ENCODE measurements at places on chromosomes 5 and 9.

DNA sequence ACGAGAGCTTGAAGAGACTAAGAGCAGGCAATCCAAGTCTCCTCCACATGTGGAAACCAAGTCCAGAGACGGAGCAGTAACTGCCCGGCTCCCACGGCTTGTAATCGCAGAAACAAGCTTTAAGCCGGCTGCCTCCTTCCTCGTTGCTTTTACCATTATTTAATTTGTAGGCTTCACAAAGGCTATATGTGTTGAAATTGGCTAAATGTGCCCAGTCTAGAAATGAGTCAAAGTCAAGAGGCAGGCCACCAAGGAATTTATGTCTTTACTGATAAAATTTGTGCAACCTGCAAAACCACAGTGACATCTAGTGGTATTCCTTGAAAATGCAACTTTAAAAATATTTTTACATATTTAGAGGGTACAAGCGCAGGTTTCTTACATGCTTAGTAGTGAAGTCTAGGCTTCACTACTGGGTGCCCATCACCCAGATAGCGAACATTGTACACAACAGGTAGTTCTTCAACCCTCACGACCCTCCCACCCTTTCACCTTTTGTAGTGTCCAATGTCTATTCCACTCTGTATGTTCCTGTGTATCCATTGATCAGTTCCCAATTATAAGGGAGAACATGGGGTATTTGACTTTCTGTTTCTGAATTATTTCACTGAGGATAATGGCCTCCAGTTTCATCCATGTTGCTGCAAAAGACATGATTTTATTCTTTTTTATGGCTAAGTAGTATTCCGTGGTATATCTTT is 33.5 kb upstream of the EBF1 start:
- peak; percentile 65 for DNase-seq

DNA sequence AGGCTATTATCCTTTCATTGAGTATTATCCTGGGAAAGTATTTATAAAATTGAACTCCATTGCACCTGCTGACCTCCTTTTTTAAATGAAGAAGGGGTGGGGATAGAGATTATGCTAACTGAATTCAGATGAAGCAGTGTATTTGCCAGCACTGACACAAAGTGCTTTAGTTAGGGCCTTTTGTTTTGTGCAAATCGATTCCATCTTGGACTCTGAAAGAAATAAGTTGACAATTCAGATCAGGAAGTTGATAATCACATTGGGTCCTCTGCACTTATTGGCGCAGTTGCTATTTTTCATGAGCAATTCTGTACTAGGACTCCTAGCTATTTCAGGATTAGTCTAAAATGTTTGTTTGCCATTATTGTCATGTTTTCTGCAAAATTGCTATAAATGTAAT is 101.6 kb upstream of the FSD1L start:
- DNase-seq: no peak

DNA sequence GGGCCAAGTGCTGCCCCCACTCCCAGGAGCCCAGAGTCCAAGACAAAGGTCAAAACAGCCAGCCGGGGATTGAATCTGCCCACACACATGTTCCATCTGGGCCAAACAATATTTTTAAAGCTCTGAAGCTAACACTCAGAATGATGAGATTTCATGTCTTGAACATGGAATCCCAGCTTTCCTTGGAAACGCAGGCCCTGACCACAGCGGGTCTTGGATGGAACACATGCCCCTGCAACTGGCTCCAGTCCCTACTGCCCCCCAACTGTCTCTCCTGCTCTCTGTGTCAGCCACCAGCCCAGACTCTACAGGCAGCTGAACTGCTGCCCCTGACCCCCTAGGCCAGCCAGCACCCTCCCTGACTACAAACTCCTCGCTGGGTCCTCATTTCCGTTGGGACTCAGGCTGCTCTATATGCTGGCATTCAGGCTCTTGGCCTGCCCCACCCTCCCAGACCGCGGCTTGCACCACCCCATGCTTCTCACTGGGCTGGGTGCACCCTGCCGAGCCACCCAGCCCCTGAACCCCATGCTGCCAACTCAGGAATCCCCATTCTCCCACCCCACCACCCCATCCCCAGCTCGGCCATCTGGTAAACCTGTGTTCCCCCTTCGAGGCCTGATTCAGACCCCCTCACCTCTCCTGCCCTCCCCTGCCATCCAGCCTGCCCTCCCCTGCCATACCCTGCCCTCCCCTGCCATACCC is 71.7 kb downstream of the ADAMTS2 start:
- no peak for DNase-seq

GRCh38 chr9:121527371-121527770 is 27.7 kb upstream of the GGTA1 start:
- no peak for DNase-seq

DNA sequence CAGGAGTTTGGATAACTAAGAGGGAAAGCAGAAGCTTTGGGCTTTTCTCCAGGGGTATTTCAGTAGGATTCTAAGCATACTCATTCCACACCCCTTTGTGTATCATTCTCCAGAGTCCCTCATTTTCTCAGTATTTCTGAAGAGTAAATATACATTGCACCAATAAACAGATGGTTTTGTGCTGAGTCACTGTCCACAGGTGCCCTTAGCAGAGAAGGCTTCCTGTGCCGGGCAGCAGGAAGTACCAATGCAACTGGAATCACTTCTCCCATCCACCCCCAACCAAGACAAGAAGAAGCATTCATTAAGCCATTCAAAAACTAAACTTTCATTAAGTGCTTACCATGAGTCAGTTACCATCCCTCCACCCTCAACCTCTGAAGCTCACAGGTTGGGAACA is 3.6 kb upstream of the CCNJL start:
- DNase-seq: peak; percentile 87

DNA sequence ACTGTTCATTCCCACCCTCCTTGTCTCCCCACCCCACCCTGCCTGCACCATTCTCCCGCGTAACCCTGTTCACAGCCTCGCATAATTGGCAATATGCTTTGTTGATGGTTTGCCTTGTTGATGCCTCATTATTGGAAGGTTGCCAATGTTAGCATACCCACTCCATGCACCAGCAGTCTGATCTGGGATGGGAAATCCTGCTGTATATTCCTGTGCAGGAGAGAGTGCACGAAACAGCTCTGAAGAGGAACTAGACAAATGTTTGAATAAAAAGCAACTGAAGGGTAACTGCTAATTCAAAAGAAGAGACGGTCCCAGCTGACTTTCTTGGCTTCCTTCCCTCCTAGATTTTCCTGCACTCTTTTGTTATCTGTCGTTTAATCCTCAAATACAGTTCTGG is 271.7 kb upstream of the TLE4 start:
- DNase-seq: no peak

- DNase-seq: no peak
These were observed 31.5 kb upstream of the NKD2 start for GRCh38 chr5:976849-977751.

DNA sequence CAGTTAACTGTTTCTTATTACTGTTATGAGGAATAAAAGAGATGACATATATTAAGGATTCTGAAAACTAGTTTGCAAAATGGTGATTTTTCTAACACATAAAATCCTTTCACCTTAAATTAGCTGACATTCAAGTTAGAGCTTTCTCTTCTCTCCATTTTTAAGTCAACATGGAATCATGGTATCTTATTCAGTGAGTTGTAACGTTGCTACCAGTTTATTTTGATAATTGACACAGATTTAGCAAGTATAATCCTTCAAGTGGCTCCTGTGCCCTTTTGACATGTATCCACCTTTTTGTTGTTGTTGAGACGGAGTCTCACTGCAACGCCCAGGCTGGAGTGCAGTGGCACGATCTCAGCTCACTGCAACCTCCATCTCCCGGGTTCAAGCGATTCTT is 58.5 kb downstream of the CSNK1A1 start:
- DNase-seq: no peak

- peak; percentile 59 for DNase-seq
These were observed 5.1 kb downstream of the BHMT2 start for GRCh38 chr5:79074641-79075040.

- DNase-seq: no peak
These were observed 6.5 kb downstream of the TMEM161B start for GRCh38 chr5:88262116-88262515.

DNA sequence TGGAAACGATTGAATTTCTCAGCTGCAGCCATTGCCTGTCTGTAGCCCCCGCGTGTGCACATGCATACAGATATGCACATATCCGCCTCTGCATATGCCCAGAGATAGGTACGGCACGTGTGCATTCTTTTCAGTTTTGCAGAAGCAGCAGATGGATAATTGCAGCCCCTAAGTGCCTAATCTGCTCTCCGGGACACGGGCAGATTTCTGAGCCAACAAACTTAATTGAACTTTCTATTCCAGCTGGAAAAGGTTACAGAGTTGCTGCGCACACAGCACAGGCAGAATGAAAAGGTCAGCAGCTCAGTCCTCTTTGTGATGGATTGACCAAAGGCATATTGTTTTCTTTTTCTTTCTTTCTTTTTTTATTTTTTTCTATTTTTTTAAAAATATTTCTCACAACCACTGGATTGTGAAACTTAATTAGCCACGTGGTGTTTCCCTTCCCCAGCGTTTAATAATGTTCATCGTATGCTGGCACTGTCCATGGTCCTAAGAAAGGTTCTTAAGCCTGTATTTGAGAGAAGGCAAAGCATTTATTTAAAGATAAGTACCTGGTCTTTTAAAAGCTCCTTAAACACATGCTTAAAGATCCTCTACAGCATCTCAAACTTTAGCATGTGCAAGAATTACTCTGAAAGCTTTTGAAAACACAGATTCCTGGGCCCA is 270.2 kb upstream of the BRINP1 start:
- no peak for DNase-seq

DNA sequence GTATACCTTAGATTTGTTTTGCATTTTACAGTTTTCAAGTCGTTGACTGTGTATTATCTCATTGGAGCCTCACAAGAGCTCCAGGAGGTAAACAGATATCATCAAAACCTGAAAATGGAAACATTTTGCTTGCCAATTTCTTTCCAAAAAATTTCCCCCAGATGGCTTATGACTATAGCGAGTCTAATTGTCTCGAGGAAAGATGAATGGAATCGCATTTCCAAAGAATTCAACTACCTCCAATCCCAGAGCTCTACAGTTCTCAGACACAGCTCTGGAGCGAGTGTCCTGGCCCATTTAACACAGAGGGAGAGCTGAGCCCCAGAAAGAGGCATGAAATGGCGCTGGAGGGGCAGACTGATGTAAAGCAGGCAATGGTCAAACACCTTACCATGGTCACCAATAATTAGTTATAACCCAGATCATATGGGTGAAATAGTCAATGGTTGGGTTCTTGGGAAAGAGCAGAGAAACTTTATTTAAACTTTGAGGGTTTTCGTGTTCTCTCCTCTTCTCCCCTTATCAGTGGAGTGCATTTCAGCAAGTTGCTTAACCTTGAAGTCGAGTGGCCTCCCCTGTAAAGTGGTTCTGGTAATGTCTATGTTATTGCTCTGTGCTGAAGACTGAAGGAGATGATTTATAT is 168.2 kb downstream of the ZDHHC21 start:
- no peak for DNase-seq

GRCh38 chr5:59130431-59130830 is 547.6 kb downstream of the RAB3C start:
- no peak for DNase-seq

GRCh38 chr5:164433106-164433870 is 927.9 kb downstream of the MAT2B start:
- DNase-seq: no peak

DNA sequence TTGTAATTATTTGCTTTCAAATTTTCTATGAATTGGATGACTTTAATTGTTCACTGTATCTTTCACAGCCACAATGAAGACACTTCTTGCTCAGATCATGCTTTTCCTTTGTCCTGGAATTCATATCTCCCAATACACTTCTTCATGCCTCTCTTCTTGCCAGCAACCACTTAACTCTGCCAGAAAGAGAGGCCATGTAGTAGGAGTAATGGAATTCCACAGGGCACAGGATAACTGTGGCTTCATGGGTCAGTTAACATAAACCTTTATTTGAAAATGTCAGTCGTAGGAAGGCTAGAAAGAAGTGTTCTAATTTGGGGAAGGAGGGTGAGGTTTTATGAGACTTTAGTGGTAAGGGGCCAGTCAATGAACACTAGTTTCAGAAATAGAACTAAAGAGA is 190.3 kb downstream of the TMEM167A start:
- no peak for DNase-seq

- DNase-seq: no peak
These were observed 30.2 kb upstream of the NR3C1 start for GRCh38 chr5:143433670-143434069.

DNA sequence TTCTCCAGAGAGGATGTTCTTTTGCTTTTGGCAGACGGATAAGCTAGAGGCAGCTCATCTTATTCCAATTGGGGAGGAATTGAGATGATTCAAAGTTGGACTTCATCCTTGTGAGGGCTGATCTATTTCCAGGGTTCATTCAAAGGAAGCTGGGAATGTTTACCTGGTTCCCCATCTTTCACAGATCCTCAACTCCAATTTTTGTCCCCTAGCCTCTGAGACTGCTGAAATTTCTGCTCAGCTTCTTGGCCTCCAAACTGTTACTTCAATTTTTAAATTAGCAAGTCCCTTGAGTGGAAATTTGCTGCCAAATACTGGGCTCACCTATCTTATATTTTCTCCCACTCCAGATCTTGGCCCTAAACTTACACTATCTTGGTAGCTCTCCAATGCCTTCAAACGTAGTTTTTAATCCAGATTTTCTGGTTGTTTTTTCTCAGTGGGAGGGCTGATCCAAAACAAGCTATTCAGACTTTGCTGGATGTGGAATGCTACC is 93.9 kb upstream of the NEK6 start:
- no peak for DNase-seq

- no peak for DNase-seq
These were observed 213.2 kb upstream of the SLC24A2 start for GRCh38 chr9:20002011-20002410.

DNA sequence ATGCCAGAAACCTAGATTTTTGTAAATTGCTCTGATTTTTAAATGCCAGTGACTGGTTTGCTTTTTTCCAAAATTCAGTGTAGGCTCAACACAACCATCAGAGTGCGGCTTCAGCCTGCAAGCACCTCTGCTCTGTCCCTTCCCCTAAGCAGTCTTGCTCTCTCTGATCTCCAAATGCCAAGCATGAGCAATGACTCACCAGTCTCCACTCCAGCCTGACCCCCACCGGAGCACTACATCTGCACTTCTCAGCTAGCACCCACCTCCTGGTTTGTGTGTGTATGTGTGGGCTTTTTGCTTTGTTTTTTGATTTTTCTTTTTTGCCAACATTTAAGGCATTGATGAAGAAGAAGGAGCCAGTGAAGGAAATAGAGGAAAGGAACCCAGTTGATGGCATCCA is 61.4 kb upstream of the ADRA1B start:
- DNase-seq: no peak
